Stimulated activated CD8-positive, alpha-beta memory T cell treated with anti-CD3 and anti-CD28 coated beads, Interleukin-15, amount 100 ng/mL, for 24 hours (primary cell): ENCODE measurements at places on chromosomes 2 and 18.

DNA sequence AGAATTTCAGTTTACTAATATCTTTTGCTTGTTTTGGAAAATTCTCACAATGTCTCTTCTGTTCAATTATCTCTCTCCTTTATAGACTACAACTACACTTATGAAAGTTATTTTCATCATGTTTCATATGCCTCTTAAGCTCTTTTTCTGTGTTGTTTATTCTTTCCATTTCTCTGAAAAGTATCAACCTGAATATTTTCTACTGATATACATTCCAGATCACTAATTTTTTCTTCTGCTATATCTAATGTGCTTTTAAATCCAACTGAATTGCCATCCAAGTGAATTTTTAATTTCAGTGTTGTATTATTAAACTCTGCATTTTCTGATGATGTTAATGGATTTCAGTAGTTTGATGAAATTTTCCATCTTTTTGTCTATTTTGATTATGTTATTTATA lies 301.3 kb downstream of the HRH4 start:
- no peak for DNase-seq

GRCh38 chr2:73260338-73260984 lies 23.8 kb downstream of the FBXO41 start:
- DNase-seq, result no peak

DNA sequence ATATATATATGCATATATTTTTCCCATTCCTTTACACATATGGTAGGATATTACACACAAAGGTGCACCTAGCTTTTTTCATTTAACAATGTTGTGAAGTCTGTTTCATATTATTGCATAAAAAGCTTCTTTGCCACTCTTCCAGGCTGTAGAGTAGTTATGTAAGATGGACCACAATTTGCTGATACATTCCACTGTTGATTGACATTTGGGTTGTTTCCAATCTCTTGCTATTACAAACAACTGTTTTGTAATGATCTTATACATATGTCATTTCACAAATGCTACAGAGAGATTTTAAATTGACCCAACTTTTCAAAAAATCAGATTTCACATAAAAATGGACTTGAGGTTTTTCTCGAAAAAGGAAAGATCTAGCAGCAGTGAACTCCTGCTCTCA lies 301.4 kb downstream of the CDCA7 start:
- DNase-seq, result no peak

GRCh38 chr18:26561769-26562168 lies 13.4 kb upstream of the KCTD1 start:
- no peak for DNase-seq

DNA sequence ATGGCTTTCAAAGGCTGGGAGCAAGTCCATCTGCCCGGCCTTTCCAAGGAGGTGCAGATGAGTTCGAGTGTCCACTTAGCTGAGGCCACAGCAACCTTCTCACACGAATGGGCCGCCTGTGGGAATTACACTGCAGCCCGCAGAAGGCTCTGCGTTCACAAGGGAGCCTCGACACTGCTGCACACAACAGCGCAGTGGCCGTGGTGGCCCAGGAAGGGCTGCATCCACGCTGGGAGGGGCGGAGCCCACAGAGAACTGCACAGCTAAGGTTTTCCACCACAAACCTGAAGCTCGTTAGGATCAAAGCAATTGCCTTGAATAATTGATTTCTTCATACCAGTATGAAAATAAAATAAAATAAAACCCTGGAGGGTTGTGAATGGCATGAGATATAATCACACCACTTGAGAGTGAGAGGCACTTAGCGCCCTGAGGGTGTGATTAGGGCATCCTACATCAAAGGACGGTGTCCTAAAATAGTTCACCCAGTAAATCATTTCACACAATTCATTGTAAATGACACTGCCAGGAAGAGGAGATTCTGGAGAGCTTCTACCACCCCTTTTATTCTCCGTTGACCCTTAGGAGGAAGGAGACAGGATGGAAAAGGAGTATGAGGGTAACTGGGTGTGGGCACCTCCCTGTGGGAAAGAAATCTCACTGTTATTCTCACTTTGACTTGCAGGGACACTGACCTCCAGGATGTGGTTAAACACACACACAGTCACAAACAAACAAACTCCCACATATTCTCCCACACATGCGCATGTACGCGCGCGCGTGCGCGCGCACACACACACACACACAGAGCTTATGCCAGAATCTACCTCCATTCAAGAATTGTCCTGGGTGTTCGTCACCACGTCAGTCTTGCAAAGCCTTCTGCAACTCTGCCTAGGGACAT lies 256.6 kb upstream of the ID2 start:
- no peak for DNase-seq

DNA sequence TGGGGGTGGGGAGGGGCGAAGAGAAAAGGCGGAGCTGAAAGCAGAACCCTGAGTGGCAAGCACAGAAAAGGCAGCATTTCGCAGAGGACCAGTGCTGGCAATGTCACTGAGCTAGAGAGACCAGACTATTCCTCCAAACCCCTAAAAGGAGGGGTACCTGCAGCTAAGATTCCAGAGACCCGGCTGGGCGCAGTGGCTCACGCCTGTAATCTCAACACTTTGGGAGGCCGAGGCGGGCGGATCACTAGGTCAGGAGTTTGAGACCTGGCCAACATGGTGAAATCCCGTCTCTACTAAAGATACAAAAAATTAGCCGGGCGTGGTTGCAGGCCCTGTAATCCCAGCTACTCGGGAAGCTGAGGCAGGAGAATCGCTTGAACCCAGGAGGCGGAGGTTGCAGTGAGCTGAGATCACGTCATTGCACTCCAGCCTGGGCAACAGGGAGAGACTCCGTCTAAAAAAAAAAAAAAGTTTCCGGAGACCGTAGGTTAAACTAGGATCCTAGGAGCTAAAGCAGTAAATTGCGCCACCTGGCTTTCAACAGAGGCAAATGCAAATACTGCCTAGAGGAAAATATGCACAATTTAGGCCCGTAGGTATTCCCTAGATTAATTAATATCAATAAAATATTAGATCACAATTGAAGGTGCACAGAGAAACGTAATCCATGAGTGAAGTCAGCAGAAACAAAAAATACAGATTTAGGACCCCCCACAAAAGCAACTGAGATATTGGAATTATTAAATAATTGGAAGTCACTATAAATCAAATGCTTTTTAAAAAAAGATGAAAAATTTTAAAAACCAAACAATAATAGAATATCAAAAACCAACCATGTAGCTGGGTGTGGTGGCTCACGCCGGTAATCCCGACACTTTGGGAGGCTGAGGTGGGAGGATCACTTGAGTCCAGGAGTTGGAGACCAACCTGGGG lies 4.9 kb downstream of the UCN start:
- no peak for DNase-seq

- no peak for DNase-seq
Observed at GRCh38 chr18:13470516-13471197, 252.1 kb downstream of the LDLRAD4 start.

DNA sequence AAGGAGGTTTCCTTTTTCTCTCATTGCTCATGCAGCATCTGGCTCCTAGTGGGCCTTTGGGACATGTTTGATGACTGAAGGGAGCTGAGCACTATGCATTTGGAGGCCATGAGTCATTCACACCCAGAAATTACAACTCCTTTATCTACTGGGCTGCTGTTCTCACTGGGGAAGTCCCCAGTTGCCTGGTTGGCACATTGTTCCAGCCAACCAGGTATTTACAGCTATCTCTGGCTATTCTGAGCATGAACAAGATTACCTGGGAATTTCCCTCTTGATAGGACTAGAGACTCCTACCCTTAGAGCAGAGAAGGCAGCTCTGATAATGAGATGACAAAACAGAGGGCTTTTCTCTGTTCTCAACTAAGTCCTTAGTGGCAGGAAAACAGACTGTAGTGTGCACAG lies 206.5 kb downstream of the SETBP1 start:
- DNase-seq, result no peak

- no peak for DNase-seq
Observed at GRCh38 chr2:21289989-21290388, 166.2 kb downstream of the TDRD15 start.

DNA sequence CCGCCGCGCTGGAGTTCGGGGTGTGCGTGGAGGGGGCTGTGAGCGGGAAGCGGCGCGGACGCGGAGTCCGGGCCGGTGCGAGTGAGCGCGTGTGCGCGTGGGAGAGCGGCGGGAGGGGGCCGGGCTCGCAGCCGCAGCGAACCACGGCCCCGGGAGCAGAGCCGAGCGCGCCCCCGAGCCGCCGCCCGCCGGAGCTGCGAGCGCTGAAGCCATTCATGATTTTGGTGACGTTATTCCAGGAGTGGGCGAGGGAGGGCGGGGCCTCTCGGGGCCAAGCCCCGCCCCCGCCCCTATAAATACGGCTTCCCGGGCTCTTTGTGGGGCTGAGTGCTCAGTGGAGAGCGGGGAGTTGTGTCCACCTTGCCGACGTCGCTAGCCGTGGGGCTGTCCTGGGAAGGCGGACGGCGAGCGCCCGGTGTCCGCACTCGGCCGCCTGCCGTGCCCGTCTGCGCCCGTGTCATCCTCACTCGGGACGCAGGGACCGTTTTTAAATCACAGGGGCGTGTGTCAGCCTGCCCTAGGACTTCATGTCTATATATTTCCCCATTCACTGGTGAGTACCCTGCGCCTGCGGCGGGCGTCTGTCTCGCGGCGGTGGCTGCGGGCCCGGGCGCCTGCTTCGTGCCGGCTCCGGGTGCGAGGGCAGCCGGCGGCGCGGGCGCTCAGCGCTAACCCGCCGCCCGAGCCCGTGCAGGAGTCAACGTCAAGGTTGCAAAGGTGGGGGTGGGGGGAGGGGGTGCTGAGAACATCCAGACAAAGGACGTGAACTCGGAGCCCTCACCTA lies at the start of gene LBH:
Gene LBH, plus strand, starts transcription at position 323 of the 784 bp plus-strand sequence. Its CDS starts 205 bp downstream, at position 528.
- DNase-seq, result peak; percentile 83

DNA sequence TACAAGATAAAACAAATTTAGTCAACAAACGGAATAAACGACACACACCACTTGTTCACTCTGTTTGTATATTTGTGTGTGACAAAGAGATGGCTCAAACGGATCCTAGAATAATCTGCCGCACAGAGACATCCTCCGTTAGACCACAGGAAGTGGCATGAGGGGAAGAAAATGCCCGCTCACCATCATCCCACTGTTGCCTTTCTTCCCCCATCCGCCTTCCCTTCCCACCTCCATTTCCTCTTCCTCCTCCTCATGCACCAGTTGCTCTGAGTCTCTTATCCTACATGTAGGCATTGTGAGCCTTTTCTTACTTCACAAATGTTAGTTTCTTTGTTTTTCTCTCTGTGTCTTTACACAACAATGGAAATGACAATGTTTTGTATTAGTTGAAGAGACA lies 228.5 kb upstream of the SMIM21 start:
- no peak for DNase-seq

GRCh38 chr2:142104134-142104758 lies 26.6 kb downstream of the LRP1B start:
- DNase-seq, result no peak

DNA sequence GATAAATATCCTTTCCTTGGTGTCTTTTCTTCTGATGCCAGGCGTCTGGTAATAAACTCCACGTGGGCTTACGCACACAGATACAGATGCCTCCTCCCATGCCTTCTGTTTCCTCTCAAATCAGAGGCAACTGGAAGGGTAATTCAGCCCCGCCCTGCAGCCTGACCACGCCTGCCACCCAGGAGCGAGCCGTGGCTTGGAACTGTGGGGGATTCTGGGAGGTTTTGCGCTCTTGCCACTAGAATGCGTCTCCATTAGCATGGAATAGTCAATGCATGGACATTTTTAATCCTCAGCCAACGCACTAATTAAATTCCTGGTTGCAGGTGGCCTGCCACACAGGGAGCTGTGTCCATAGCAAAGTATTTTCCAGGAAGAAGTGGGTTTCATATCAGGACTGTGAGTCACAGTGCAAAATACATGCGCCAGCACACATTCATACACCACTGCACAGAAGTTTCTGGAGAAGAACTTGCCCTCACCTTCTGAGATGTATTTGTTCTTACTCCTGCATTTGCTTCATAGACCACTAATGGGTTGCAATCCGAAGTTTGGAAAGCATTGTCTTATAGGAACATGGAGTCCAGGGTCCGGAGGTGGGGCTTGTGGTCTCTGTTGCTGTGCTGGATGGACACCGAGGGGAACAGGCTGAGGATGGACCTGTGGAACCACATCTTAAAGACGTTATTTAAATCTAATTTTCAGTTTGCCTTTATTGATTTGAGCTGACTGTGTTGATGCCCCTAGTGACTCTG lies 151.4 kb downstream of the LDLRAD4 start:
- DNase-seq, result no peak

DNA sequence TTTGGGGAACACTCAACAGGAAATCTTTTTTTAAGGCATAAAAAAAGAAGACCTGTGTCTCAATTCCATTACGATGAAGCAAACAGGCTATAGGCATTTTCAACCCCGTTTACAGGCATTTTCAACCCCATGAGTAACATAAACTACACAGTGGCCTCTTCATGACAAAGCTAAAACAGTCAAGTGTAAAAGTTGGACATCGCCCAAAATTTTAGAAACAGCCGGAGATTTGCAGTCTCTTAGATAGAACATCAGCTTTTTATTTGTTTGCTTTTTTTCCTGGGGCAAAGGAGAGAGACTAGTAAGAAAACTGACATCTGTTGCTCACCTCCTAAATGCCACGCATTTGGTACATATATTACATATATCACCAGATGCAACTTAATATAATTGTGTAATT lies 173.7 kb downstream of the CMPK2 start:
- DNase-seq, result no peak

DNA sequence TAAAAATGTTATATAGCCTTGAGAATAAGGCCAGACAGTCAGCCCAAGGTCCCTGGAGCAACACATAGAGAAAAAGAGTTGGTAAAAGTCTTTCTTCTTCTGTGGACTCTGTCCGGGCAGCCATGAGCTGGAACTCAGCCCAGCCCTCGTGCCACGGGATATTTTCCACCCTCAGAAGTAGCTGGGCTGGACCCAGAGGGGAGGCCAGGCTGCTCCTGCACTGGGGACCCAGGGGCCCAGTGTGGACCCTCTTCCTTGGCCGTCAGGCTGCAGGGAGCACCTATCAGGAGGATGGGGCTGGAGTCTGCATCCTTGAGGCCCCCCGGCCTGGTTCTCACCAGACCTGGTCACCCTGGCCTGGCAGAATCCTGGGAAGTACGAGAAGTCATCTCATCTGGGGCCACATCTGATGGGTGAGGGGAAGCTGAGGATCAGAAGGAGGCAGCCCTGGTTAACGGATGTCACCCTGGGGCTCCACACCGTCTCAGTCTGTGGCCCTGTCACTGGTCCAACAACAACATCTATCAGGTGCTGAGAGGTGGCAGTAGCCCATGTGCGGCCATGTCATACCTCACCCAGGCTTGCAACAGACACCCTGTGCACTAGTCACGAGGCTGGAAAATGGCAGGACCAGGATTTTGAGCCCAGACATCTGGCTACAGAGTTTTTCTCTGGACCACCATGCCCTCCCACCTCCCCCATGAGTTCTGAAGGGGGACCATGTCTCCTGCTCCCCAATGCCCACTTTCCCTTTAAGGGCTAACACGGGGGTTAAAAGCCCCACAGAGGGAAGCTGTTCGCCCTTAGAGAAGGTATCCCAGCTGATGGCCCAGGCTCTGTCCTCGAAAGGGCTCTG lies 33.0 kb downstream of the SDC1 start:
- DNase-seq, result no peak

DNA sequence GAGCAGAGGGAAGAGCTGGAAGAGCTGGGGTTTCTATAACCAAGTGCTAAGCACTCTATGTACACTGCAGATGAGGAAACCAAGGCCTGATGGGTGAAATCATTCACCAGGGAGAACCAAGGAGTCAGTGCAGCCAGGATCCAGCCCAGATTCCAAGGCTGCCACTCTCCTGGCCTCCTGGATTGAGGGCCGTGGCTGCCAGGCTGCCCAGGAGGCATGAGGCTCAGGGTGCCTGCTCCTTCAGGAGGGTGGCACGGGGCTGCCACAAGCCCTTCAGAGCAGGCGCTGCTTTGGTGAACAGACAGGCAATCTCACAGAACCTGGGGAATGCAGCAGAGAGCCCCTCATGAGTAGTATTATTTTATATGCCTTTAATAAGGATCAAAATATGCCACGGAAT lies 293.7 kb upstream of the HDAC4 start:
- no peak for DNase-seq

- no peak for DNase-seq
Observed at GRCh38 chr2:55311444-55311870, 42.4 kb upstream of the MTIF2 start.
